ENCODE measurements at places on chromosomes 11 and 22. TPM values are rescaled to one million over a fixed set of nuclear protein-coding genes. Genes with fewer than 3 reads are reported as not detected.

- DNase-seq: peak; percentile 36
These were observed 99.3 kb upstream of the GAL start for GRCh38 chr11:68584991-68585524.

- DNase-seq: no peak
These were observed 11.4 kb downstream of the TBCEL start for GRCh38 chr11:121035169-121035755.

DNA sequence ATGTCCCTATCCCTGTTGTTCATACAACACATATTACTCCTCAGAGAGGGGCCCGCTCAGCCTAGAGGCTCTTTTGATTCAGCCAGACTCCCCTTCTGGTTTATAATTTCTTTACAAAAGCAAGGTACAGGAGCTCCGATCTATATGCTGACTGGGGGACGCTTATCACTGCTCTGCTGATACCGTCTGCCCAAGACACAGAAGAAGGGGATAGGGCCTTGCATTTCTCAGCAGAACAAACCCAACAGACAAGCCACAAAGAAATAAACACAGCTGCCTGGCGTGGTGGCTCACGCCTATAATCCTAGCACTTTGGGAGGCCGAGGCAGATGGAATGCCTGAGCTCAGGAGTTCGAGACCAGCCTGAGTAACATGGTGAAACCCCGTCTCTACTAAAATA, 109.9 kb upstream of the AKIP1 start:
- DNase-seq: no peak

GRCh38 chr22:47435204-47435487, 672.7 kb downstream of the TBC1D22A start:
- DNase-seq: no peak

- no peak for DNase-seq
These were observed 48.8 kb downstream of the NAT10 start for GRCh38 chr11:34154059-34154875.

GRCh38 chr11:111983187-111983986, 41.8 kb upstream of the DLAT start:
- peak; percentile 67 for DNase-seq

DNA sequence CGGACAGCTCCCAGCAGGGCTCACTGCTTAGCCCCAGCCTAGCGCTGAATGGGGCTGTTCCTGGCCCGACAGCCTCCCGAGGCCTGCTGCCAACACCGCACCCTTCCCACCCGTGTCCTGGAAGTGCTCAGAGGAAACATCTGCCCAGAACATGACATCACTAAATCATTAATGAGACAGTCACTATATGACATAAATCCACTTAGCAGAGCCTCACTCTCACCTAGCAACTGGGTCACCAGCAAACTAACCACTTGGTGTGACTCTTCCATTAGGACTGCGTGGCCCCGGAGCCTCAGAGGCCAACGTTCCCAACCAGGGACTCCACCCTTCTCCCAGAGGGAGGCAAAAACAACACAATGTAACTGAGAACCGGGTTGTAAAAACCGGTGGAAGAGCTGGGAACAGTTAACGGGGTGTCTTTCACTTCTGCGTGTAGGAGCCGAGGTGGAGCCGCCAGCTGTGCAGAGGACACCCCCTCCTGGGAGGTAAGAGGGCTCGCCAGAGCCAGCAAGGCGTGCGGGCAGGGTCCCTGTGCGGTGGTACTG, 21.4 kb upstream of the PACSIN2 start:
- peak; percentile 70 for DNase-seq

TIGD3 gene
- total RNA-seq: 0.29 TPM

ANKK1 gene
- 0.19 TPM for total RNA-seq

All from astrocyte (in vitro differentiated cells and primary cell).